Chondrocyte (in vitro differentiated cells): ENCODE measurements at places on chromosomes 16 and 17.

- no peak for DNase-seq
Observed at GRCh38 chr17:68351395-68351794, 60.1 kb downstream of the ARSG start.

- no peak for DNase-seq
Observed at GRCh38 chr16:61887903-61888302, 148.3 kb downstream of the CDH8 start.

DNA sequence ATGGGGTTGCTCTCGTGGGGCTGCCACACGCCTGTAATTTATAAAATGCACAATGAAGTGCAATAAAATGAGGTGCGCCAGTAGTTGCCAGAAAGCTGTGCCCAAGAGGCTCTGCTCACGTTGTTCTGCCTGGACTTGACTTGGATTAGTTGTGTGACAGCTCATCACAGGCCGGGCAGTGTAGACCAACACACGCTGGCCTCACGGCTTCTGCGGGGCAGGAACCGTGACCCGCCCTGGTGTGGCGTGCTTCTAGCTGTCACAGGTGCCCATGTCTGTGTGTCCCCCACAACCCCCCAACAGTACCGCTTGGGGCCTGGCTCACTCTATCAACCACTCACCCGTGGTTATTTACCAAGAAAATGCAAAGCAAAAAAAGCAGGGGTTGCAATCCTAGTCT lies 112.2 kb upstream of the ZNF750 start:
- DNase-seq: peak; percentile 89

DNA sequence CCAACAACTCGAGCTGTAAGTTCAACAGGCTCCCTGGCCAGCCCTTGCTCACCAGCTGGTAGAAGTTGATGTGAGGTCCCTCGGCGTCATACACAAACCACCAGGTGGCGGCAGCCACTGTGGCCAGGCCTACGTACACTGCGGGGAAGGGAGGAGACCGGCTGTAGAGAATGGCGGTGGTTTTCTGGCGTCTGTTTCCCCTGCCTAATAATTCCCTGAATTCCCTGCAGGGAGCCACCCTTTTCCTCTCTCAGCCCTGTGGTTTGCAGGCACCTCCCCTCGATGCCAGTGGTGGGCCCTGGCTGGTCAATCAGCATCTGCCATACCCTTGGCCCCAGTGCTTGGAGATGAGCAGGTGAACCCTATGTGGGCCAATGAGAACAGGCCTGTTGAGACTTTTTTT lies 18.9 kb upstream of the P2RX1 start:
- DNase-seq: no peak

- DNase-seq: no peak
Observed at GRCh38 chr17:43952724-43953666, 745 bp downstream of the PYY start.

DNA sequence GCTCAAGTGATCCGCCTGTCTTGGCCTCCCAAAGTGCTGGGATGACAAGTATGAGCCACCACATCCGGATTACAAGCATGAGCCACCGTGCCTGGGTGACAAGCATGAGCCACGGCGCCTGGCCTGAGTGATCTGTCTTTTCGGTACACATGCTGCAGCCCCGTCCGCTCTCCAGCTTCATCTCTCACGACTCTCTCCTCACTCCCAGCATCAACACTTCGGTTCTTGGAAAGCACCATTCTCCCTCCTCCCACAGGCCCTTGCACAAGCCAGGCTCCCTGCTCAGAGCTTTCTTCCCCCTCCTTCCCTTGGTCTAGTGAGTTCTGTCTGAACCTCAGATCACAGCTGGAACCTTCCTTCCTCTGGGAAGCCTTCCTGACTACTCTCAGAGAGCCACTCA lies 6.5 kb upstream of the NCBP3 start:
- DNase-seq: no peak
